ENCODE measurements at places on chromosomes 6 and 20.

DNA sequence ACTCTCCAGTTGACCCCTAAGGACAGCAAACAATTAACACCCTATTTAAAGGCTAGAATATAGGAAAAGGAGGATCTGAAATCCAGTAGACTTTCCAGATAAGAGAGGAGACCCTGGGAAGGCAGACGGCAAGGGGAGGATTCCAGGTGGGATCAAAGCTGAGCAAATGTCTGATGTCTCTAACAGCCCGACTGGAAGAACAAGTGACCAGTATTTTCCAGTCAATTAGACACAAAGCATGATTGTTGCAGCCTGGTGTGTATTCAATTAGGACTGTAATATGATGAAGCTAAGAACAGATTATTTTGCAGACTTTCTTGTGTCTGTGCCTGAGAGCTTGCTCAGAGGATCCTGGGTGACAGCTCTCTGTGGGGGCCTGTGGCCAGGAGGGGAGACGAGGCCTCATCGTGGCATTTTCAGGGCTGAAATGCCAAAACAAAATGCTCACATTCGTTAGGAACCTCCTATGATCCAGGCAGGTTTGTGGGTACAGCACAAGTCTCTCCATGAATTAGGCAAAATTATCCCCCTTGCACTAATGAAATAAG is 471.8 kb upstream of the AGPAT4 start:
- H3K27ac ChIP-seq, result no peak overlapping the region
- DNase-seq, result no peak
- H3K4me3 ChIP-seq, result no peak overlapping the region
- no peaks in the 10 kb centered on the region for H3K36me3 ChIP-seq
- no peaks in the 10 kb centered on the region for H3K27me3 ChIP-seq
- H3K4me1 ChIP-seq, result no peaks in the 10 kb centered on the region

GRCh38 chr6:39301606-39302005 is 12.6 kb downstream of the KCNK17 start:
- no peak overlapping the region for H3K4me3 ChIP-seq
- peaks cover 7% of the 10 kb centered on the region for H3K4me1 ChIP-seq
- H3K36me3 ChIP-seq, result no peaks in the 10 kb centered on the region

- no peak overlapping the region for H3K27ac ChIP-seq
- H3K4me1 ChIP-seq, result peaks cover 3% of the 10 kb centered on the region
- DNase-seq, result no peak
- no peaks in the 10 kb centered on the region for H3K27me3 ChIP-seq
- H3K4me3 ChIP-seq, result no peak overlapping the region
- peaks cover 18% of the 10 kb centered on the region for H3K36me3 ChIP-seq
Observed at GRCh38 chr6:144646093-144647056, 361.2 kb downstream of the UTRN start.

- no peak overlapping the region for H3K4me3 ChIP-seq
- no peaks in the 10 kb centered on the region for H3K36me3 ChIP-seq
- no peaks in the 10 kb centered on the region for H3K27me3 ChIP-seq
- no peak for DNase-seq
Observed at GRCh38 chr6:142361779-142362750, 60.3 kb downstream of the ADGRG6 start.

- peaks cover 44% of the 10 kb centered on the region for H3K4me1 ChIP-seq
- no peak overlapping the region for H3K4me3 ChIP-seq
- no peaks in the 10 kb centered on the region for H3K27me3 ChIP-seq
- no peak for DNase-seq
- no peak overlapping the region for H3K27ac ChIP-seq
Observed at GRCh38 chr6:219641-220198, 72.6 kb upstream of the DUSP22 start.

DNA sequence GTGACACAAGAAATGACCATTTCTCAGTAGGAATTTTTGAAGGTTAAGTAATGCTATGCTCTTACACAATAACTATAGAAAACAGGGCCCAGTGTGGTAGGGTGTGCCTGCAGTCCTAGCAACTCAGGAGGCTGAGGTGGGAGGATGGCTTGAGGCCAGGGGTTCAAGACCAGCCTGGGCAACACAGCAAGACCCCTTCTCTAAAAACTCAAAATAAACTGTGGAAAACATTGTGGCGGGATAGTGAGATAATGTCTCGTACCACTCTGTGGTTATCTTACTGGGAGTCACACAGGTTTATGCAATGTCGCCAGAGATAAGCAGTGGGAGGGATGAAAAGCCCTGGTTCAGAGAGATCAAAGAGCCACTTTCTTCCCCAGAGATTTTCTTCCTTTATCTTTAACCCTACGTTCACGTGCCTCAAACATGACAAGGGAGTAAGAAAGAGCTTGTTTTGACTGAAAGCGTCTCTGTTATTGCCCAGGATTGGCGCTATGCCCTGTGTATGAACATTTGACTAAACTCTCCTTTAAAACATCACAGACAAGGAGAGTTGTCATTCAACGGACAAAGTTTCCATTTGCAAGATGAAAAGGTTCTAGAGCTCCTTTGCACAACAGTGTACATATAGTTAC is 13.9 kb downstream of the GCM1 start:
- no peak for DNase-seq
- H3K27ac ChIP-seq, result no peak overlapping the region
- H3K4me1 ChIP-seq, result peaks cover 2% of the 10 kb centered on the region
- no peak overlapping the region for H3K4me3 ChIP-seq

DNA sequence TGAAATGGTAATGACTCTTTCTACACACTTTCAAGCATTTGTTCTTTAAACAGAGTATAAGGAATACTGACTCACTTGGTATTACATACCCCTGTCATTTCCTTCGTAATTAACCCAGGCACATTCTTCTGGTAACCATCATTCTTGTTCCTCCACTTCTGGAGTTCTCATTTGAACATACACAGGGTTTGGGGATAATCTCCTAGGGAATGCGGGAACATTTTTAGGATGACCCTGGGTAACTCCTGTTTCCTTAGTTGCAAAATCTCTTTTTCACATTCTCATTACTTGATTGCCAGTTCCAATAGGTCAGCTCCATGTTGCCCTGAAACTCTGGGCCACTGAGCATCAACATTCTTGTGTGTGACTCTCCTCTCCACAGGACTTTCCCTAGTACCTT is 51.5 kb upstream of the E2F3 start:
- no peak for DNase-seq
- H3K4me1 ChIP-seq, result peaks cover 8% of the 10 kb centered on the region
- peaks cover 2% of the 10 kb centered on the region for H3K27me3 ChIP-seq
- no peak overlapping the region for H3K4me3 ChIP-seq

GRCh38 chr20:46512943-46513844 is at the start of gene ZNF334:
Gene ZNF334, minus strand, starts transcription at chr20:46513559. Its CDS starts 1,457 bp downstream, at chr20:46512102.
- H3K36me3 ChIP-seq, result peaks cover 19% of the 10 kb centered on the region
- H3K27me3 ChIP-seq, result peaks cover 21% of the 10 kb centered on the region
- H3K27ac ChIP-seq, result peak within 1 kb of the TSS; percentile 66
- peak within 1 kb of the TSS; percentile 86 for H3K4me3 ChIP-seq
- peaks cover 10% of the 10 kb centered on the region for H3K4me1 ChIP-seq

GRCh38 chr6:130766239-130767144 is 60.7 kb upstream of the SMLR1 start:
- DNase-seq, result no peak
- H3K4me3 ChIP-seq, result no peak overlapping the region
- H3K27me3 ChIP-seq, result peaks cover 5% of the 10 kb centered on the region
- no peak overlapping the region for H3K27ac ChIP-seq

DNA sequence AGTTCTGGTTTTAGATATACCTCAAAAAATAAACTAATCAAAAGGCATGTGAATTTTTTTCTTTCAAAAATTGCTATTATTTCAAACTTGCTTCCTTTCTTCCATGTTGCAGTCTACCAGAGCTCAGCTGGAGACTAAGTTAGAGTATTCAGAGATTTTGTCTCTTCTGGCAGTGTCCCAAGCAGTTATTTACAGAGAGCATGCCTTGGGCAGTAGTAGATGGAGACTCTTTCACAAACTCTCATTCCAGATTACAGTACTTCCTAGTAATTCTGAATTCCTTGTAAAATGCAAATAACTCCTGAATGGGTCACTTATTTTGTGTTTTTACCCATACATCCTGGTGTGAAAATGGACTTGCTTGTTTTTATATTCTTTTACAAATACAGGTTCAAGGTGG is 703.4 kb downstream of the EPHA7 start:
- H3K4me3 ChIP-seq, result no peak overlapping the region
- no peaks in the 10 kb centered on the region for H3K36me3 ChIP-seq
- H3K4me1 ChIP-seq, result no peaks in the 10 kb centered on the region
- no peak for DNase-seq
- H3K27ac ChIP-seq, result no peak overlapping the region

GRCh38 chr20:11499101-11499634 is 418.5 kb upstream of the BTBD3 start:
- no peaks in the 10 kb centered on the region for H3K36me3 ChIP-seq
- H3K27me3 ChIP-seq, result no peaks in the 10 kb centered on the region
- H3K27ac ChIP-seq, result no peak overlapping the region
- no peak overlapping the region for H3K4me3 ChIP-seq

DNA sequence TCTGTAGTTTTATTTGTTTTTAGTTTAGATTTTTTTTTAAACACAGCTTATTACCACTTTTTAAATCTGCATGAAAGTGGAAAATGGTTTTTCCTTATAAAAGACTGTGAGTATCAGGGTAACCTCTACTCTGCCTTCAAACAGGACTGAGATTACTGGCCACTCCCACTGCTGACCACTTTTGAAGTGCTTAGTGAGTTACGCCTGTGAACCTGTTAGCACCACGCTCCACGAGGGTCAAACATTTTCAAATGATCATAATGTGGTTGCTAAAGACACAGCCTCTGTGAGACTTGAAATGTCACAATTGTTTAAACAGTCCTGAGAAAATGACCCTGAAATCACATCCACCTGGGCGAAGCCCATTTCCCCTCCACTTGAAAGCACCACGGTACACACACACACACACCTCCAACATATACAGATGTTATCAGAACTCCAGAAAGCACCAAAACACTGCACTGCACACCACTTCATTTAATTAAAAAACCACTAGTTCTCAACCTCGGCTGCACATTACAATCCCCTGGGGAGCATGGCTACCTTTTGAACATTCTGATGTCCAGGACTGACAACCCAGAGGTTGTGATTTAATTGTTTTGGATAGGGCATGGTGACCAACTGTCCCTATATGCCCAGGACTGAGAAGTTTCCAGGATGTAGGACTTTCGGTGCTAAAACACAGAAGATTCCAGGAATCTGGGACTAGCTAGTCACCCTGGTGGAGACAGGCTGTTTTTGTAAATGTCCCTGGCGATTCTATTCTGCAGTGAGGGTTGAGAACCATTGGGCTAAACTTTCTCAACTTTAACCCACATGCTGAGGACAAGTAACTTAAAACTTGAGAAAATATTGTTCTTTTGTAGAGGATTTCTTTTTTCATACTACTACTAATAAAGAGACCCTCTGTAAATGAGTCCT is 176.4 kb upstream of the MYLIP start:
- no peak for DNase-seq
- no peaks in the 10 kb centered on the region for H3K36me3 ChIP-seq
- no peaks in the 10 kb centered on the region for H3K27me3 ChIP-seq
- no peak overlapping the region for H3K27ac ChIP-seq

- DNase-seq, result no peak
- H3K4me3 ChIP-seq, result no peak overlapping the region
- no peaks in the 10 kb centered on the region for H3K27me3 ChIP-seq
- H3K36me3 ChIP-seq, result peaks cover 8% of the 10 kb centered on the region
Observed at GRCh38 chr6:108580646-108581045, 19.9 kb downstream of the FOXO3 start.

GRCh38 chr6:10419749-10420545 is 5.1 kb upstream of the TFAP2A start:
- H3K4me3 ChIP-seq, result no peak overlapping the region
- H3K27me3 ChIP-seq, result peaks cover 95% of the 10 kb centered on the region
- peaks cover 11% of the 10 kb centered on the region for H3K4me1 ChIP-seq
- DNase-seq, result no peak

GRCh38 chr20:23609486-23610109 is 3.9 kb upstream of the CST9 start:
- H3K4me1 ChIP-seq, result no peaks in the 10 kb centered on the region
- H3K27ac ChIP-seq, result no peak overlapping the region
- DNase-seq, result no peak
- no peak overlapping the region for H3K4me3 ChIP-seq
- H3K27me3 ChIP-seq, result no peaks in the 10 kb centered on the region

- H3K4me3 ChIP-seq, result no peak overlapping the region
- H3K27ac ChIP-seq, result no peak overlapping the region
- H3K4me1 ChIP-seq, result no peaks in the 10 kb centered on the region
- no peaks in the 10 kb centered on the region for H3K36me3 ChIP-seq
Observed at GRCh38 chr6:14085176-14085787, 32.3 kb upstream of the CD83 start.

DNA sequence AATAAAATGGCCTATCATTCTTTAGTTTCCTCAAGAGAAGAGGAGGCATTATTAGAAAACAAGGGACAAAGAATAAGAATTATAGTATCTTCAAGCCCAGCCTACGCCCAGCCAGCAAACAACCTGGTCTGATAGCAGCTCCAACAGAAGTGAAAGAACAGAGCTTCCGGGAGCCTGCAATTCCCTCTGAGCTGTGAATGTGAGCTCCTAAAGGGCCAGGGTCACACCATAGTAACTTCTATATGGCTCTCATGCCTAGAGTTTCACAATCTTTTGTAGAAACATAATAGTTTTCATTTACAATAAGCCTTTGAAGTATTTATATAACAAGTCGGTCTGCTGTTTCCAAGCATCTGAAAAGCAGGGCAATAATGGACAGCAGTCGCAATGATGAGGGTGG is 116.5 kb downstream of the SMLR1 start:
- H3K27me3 ChIP-seq, result no peaks in the 10 kb centered on the region
- H3K36me3 ChIP-seq, result no peaks in the 10 kb centered on the region
- H3K4me1 ChIP-seq, result no peaks in the 10 kb centered on the region
- no peak overlapping the region for H3K4me3 ChIP-seq

GRCh38 chr6:53347250-53347920 is 1.4 kb downstream of the ELOVL5 start:
- H3K27me3 ChIP-seq, result peaks cover 2% of the 10 kb centered on the region
- H3K4me1 ChIP-seq, result peaks cover 40% of the 10 kb centered on the region
- H3K4me3 ChIP-seq, result peak overlapping the region; percentile 95
- peaks cover 14% of the 10 kb centered on the region for H3K36me3 ChIP-seq

GRCh38 chr20:62274332-62274950 is 28.4 kb upstream of the ADRM1 start:
- H3K4me1 ChIP-seq, result no peaks in the 10 kb centered on the region
- no peak for DNase-seq
- peaks cover 2% of the 10 kb centered on the region for H3K36me3 ChIP-seq

- no peak for DNase-seq
- H3K36me3 ChIP-seq, result no peaks in the 10 kb centered on the region
- H3K4me3 ChIP-seq, result no peak overlapping the region
- H3K27ac ChIP-seq, result no peak overlapping the region
- H3K4me1 ChIP-seq, result no peaks in the 10 kb centered on the region
Observed at GRCh38 chr6:168383062-168383854, 57.7 kb upstream of the SMOC2 start.

Data from activated naive CD8-positive, alpha-beta T cell treated with anti-CD3 and anti-CD28 coated beads, Interleukin-2, amount 10 ng/mL, durations not matched to agents 7 days and 5 days (primary cell).